Activated CD4-positive, alpha-beta T cell treated with anti-CD3 and anti-CD28 coated beads, Interleukin-2, amount 10 ng/mL, durations not matched to agents 24 days and 14 days (primary cell): ENCODE measurements at places on chromosomes 4 and X.

- peaks cover 4% of the 10 kb centered on the region for H3K4me1 ChIP-seq
- no peak for DNase-seq
- peaks cover 5% of the 10 kb centered on the region for H3K27me3 ChIP-seq
- no peak overlapping the region for H3K4me3 ChIP-seq
- no peaks in the 10 kb centered on the region for H3K36me3 ChIP-seq
- no peak overlapping the region for H3K27ac ChIP-seq
Measured at GRCh38 chr4:70749313-70749712, 27.5 kb downstream of the RUFY3 start.

DNA sequence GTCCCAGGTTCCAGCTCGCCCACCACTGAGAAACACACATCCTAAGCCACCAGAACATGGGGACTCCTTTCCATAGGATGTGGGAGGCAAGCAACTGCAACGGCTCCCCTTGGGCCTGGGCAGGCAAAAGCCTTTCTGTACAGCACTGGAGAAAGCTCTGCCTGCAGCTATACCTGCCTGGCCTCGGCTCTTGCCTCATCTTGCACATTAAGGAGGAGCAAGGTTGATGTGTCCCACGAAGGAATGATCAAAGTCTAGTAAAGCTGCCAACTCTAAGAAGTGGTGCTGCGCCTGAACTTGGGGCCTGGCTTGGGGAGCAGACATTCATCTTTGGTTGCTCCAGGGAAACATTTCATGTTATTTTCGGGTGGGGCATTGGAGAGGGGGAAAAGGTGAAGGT, 19.6 kb downstream of the CCNG2 start:
- no peak for DNase-seq
- peaks cover 24% of the 10 kb centered on the region for H3K27me3 ChIP-seq

GRCh38 chr4:62262676-62263075, 1062.5 kb downstream of the ADGRL3 start:
- no peaks in the 10 kb centered on the region for H3K27me3 ChIP-seq
- H3K36me3 ChIP-seq = no peaks in the 10 kb centered on the region
- no peak overlapping the region for H3K27ac ChIP-seq
- H3K4me3 ChIP-seq = no peak overlapping the region

DNA sequence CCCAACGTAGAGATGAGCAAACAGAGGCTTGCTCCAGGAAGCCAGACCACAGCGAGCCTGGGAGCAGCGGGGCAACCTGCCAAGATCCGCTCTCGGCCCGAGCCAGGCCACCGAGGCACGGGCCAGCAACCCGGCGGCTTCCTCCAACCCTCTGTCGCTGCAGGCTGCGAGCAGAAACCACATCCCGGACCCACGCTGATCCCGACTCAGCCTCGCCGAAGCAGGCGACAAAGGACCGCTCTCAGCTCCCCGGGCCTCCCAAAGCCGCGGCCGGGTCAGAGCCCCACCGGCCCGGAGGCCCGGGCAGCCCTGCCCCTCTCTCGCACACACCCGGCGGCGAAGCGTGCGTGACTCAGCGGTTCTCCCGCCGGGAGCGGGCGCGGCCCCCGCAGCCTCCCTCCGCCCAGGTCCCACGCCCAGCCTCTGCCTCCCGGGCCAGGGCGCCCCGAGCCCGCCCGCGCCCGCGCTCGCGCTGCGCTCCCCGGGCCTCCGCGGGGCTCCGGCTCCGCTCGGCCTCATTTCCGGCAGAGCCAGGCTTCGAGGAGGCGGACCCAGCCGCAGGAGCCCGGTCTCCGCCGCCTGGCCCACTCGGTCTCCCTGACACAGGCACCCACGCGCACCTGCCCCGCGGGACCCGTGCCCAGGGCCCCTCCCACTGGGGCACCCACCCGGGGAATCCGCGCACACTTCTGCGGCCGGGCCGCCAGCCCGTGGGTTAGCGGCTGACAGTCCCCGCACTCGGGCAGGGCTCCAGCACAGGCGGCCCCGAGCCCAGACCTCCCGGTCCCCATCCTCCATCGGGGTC, 1.7 kb downstream of the PPP2R2C start:
- H3K27ac ChIP-seq = no peak overlapping the region
- H3K36me3 ChIP-seq = no peaks in the 10 kb centered on the region
- no peaks in the 10 kb centered on the region for H3K4me1 ChIP-seq
- H3K4me3 ChIP-seq = peak overlapping the region; percentile 40

GRCh38 chr4:88897180-88897579, 159.8 kb downstream of the FAM13A start:
- H3K4me1 ChIP-seq = no peaks in the 10 kb centered on the region
- H3K4me3 ChIP-seq = no peak overlapping the region
- DNase-seq = no peak
- peaks cover 10% of the 10 kb centered on the region for H3K27me3 ChIP-seq
- no peaks in the 10 kb centered on the region for H3K36me3 ChIP-seq

- H3K27ac ChIP-seq = peak overlapping the region; percentile 9
- H3K27me3 ChIP-seq = no peaks in the 10 kb centered on the region
- no peak overlapping the region for H3K4me3 ChIP-seq
- H3K36me3 ChIP-seq = peaks cover 3% of the 10 kb centered on the region
- no peak for DNase-seq
Measured at GRCh38 chr4:150573534-150573933, 8.4 kb upstream of the MAB21L2 start.

- H3K36me3 ChIP-seq = no peaks in the 10 kb centered on the region
- peaks cover 4% of the 10 kb centered on the region for H3K4me1 ChIP-seq
- no peak for DNase-seq
- no peak overlapping the region for H3K27ac ChIP-seq
Measured at GRCh38 chr4:10879411-10880110, 195.0 kb upstream of the CLNK start.
